T-helper 17 cell (primary cell): ENCODE measurements at places on chromosomes 6 and 20.
A peak's percentile ranks its signal among the peaks of the same experiment; 100 is the strongest.

- H3K36me3 ChIP-seq: no peaks in the 10 kb centered on the region
- H3K4me1 ChIP-seq: no peaks in the 10 kb centered on the region
- H3K27me3 ChIP-seq: peaks cover 58% of the 10 kb centered on the region
- H3K27ac ChIP-seq: no peak overlapping the region
- no peak overlapping the region for H3K4me3 ChIP-seq
- DNase-seq: no peak
Observed at GRCh38 chr20:46270977-46271744, 37.1 kb downstream of the CDH22 start.

GRCh38 chr6:24859608-24860200 lies 61.0 kb upstream of the ARMH2 start:
- peak overlapping the region; percentile 96 for H3K27ac ChIP-seq
- H3K4me1 ChIP-seq: peaks cover 67% of the 10 kb centered on the region
- DNase-seq: no peak
- H3K36me3 ChIP-seq: peaks cover 24% of the 10 kb centered on the region
- H3K4me3 ChIP-seq: peak overlapping the region; percentile 45

DNA sequence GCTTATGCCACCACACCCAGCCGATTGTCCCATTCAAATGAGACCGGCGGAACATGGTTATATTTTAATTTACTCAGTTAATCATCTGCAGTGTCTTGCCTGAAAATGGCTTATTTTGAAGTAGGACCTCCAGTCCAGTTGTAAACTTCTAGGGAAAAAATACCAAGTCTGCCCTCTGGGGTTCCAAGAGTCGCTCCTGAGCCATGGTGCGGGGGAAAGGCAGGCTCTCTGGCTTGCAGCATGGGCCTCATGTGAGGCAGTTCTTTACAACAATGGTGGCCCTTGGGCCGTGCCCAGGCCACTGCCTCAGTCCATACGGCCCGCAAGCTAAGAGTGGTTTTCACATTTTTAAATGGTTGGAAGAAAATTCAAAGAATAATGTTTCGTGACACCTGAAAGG lies 62.7 kb upstream of the XRN2 start:
- no peak for DNase-seq
- peaks cover 8% of the 10 kb centered on the region for H3K36me3 ChIP-seq
- no peak overlapping the region for H3K4me3 ChIP-seq
- peaks cover 8% of the 10 kb centered on the region for H3K4me1 ChIP-seq

DNA sequence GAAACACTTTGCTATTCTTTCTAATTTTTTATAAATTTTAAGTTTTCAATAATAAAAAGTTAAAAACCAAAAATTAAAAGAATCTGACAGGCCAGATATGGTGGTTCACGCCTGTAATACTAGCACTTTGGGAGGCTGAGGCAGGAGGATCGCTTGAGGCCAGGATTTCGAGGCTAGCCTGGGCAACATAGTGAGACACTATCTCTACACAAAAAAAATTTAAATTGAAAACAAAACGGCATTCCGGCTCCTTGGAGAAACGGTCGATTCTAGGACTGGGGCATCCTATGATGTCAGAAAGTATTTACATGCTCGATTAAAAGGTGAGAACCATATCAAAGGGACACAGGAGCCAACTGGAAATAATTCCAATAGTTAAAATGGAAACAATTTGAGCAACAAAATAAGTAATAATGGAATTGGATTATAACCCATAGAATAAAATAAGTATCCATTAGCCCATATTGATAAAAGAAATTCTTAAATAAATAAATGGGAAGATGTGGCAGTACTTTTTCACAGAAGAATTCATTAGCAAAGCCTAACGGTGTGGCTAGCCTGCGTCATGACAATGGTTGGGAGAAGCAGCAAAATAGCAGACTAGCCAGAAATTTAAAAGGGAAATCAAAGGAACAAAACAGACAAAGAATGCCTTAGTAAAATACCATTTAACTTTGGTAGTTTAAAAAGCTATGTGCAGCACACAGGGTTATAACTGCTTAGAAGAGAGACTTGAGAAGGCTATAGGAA lies 21.3 kb downstream of the HLA-E start:
- H3K27ac ChIP-seq: peak overlapping the region; percentile 41
- H3K4me3 ChIP-seq: no peak overlapping the region
- peaks cover 44% of the 10 kb centered on the region for H3K4me1 ChIP-seq
- no peaks in the 10 kb centered on the region for H3K27me3 ChIP-seq

DNA sequence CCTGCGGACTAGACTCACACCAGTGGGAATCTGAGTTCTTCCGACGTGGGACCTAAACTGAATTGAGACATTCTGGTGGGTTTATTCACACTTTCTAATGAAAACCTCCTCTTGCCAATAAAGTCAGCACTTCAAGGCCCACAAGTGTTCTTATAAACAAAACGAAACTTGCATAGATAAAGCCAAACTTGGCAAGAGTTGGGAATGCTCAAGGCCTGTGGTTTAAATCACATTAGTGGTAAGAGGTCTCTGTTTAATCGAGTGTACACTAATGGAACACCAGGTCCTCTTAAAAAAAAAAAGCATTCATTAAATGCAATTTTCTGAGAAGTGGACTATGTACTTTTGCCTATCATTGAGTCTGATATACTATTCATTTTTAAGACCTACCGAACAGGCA lies 143.3 kb downstream of the SMOC2 start:
- H3K4me3 ChIP-seq: no peak overlapping the region
- H3K36me3 ChIP-seq: peaks cover 2% of the 10 kb centered on the region
- no peak for DNase-seq
- peaks cover 30% of the 10 kb centered on the region for H3K27me3 ChIP-seq

DNA sequence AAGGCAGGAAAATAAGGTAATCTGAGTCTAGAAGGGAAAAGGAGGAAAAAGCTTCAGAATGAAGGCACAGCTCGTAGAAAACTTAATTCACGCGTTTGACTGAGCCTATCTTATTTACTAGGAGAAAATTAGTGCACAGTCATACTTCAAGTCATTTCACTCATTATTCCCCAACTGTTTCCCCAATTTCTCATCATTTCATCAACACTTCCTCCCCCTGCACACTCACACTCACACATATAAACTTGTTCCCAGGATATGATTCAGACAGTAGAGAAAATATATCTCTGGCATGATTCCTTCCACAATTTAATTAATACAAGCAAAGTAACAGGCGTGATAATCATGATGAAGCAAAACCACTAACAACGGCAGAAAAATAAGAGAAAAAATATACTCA lies 94.5 kb upstream of the F13A1 start:
- no peak overlapping the region for H3K27ac ChIP-seq
- DNase-seq: no peak
- peaks cover 36% of the 10 kb centered on the region for H3K27me3 ChIP-seq
- H3K36me3 ChIP-seq: no peaks in the 10 kb centered on the region
- H3K4me3 ChIP-seq: no peak overlapping the region
- H3K4me1 ChIP-seq: no peaks in the 10 kb centered on the region
